ENCODE measurements at places on chromosomes 6 and 20.

DNA sequence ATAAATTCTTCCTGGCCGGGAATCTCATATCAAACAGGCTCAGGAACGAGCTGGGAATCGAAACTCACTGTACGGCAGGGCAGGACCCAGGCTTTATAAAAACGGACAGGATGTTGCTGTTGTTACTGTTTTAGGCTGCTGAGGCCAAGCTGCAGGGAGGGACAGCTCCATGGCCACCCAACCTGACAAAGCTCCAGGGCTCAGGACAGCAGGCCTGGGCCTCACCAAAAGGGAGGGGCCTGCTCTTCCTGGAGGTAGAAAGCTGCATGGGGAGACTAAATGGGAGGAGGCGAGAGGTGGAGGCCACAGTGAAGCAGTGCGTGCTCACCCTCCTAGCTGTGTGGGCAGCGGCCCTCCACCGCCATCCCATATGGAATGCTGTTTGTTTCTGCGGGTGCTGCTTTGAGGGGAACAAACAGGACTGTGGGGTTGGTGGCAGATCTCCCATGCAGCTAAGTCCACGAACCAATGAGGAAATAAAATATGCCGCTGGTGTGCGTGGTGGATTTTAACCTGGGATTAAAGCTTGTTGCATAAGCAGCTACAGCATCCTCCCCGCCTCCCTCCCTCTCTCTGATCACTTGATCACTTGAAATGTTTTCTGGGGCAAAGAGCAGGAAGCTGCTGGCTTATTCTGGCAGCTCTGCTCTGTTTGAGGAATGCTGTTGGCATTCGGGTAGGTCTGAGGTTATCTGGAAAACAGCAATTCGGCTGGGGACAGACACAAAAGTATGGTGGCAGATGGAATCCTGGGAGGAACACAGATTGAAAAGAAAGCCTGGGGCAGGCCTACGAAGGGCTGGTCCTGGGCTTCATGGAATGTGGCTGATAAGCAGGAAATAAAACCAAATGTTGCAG, 2.4 kb upstream of the ZMYND8 start:
- DNase-seq: no peak

- no peak for DNase-seq
Observed at GRCh38 chr6:152338335-152339125, 298.6 kb downstream of the SYNE1 start.

- no peak for DNase-seq
Observed at GRCh38 chr6:105591053-105591452, 188.2 kb upstream of the PREP start.

- no peak for DNase-seq
Observed at GRCh38 chr6:44224029-44224964, 902 bp downstream of the SLC29A1 start.

DNA sequence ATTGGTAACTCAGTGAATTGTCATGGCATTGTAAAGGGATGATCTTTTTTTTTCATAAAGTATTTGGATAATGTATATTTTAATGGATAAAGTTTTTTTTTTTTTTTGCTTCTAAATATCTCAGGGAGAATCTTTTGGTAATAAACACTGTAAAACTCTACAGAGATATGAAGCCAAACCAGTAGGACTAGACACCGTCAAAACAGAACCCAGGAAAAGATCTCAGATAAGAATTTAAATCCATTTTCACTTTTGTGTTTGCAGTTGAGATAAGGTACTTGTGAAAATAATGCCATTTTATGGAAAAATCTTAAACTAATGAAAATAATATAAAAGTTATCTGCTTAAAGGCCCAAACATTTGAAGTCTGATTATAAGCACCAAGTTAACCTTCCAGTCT, 27.0 kb downstream of the FAM83B start:
- no peak for DNase-seq

GRCh38 chr6:39923394-39923793, 10.9 kb downstream of the MOCS1 start:
- DNase-seq: no peak

GRCh38 chr20:59175002-59175401, 11.4 kb downstream of the ZNF831 start:
- DNase-seq: no peak

DNA sequence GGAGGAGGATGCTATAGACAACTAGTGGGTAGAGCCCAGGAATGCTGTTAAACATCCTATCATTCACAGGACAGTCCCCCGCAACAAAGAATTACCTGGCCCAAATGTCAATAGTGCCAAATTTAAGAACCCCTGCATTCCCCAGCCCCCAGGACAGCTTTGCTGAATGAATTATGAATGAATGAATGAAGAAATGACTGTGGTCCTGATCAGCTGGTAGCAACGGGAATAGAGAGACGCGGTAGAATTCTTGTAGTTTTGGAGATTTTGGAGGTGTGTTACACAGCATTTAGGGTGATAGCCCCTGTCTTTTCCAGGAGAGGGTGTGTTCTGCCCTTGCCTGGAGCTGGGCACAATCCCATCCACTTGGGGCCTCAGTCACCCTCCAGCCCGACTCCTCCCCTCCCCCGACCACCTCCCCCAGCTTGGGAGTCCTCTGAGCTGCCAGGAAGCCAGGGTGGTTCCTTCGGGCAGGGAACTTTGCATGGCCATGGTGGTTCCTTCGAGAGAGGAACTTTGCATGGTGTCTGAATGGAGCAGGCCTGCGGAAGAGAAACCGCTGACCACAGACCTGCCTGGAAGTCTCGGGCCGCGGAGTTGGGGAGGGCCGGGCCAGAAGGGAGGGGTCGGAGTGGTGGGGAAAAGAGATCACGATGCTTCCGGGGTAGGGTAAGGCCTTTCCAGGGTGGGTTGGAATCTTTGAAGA, 1.0 kb upstream of the HCK start:
- DNase-seq: no peak

DNA sequence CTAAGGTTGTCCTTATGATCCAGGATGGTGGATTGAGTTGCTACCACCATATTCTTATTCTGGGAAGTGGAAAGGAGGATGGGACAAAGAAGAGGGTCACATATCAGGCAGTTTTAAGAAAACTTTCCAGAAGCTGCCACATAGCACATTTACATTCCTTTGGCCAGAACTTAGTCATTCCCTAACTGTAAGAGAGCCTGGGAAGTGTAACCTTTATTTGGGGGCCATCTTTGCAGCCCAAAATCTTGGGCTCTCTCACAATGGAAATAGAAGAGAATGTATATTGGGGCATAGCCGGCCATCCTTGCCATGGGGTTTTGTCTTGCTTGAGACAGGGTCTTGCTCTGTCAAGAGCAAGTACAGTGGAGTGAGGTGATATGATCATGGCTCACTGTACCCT, 8.4 kb downstream of the ZNF341 start:
- no peak for DNase-seq

DNA sequence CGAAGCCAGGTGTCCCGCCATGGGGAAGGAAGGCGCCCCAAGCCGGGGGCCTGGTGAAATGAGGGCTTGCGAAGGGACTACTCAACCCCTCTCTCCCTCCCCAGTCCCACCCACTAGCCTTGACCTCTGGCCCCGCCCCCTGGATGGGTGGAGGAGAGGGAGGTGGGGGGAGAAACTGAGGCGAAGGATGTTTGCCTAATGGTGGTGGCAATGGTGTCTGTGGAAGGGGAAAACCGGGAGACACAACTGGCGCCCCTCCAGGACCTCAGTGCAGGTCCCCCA, at the start of gene POU5F1:
Gene POU5F1 (minus strand): TSS at position 83 of the 282 bp plus-strand sequence. CDS start 62 bp downstream, at position 21.
- no peak for DNase-seq

DNA sequence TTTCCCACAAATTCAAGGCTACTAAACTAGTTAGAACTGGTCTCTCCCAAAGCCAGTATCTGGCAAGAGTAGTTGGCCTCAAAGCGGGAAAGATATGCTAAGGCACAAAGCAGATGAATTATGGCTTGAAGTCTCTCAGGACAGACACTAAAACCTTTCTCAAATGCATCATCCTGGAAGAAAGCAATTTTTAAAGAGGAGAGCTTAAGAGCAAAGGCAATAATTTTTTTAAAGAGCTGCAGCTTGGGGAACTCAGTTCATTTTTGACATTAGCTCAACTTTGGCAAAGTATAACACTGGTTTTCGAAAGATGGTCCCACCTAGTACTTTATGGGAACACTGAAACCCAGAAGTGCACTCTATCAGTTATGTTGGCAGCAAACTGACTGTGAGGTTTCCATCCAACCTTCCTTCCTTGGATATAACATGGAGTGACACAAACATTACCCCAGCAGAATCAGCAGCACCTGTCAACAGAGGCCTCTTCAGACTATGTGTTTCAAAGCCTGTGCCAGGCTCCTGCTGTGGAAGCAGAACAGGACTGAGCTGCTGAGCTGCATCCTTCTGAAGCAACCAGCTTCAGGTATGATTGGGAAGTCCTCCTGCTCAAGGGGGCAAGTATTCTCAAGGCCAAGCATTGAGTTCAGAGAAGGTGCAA, 852.3 kb upstream of the HS3ST5 start:
- no peak for DNase-seq

- no peak for DNase-seq
Observed at GRCh38 chr6:165662749-165663376, at the start of gene PDE10A. Gene PDE10A (minus strand): TSS chr6:165663241. CDS start chr6:165662811, 430 bp downstream.

DNA sequence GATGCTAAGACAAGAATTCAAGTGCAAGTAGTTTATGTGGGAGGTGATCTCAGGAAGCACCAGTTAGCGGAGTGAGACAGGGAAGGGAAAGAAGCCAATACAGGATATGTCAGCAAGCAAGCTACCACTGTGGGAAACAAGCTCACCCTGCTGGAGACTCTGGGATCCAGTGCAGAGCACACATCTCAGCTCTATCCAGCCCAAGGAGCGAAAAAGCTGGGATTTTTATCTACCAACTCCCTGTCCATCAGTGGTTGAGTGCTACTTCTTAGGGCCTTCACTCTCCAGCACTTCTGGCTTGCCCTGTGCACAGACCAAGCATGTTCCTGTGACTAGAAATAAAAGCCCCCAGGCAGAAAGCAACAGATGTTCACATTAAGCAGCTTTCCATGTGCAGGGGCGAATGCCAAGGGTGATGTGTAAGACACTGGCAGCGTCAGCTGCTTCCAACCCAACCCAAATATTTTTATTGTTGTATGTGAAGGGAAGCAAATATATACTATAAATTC, 10.8 kb upstream of the RNF24 start:
- DNase-seq: no peak

- no peak for DNase-seq
Observed at GRCh38 chr6:12010635-12011275, 1.4 kb upstream of the HIVEP1 start.

DNA sequence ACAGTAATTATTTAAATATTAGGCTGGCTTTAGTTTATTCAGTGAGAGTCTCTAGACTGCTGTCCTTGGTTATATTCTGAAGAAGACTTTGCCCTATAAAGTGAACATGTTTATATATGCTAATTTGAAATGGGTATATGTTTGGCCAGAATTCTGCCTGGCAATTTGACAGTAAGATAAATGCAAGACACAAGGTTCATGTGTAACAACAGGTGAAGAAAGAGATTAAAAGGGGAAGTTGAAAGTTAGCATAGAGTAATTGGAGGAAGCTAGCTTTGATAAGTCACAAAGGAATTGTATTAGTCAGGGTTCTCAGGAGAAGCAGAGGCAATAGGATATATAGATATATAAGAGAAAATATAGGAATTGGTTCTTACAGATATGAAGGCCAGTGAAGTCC, 191.4 kb downstream of the CENPW start:
- no peak for DNase-seq

DNA sequence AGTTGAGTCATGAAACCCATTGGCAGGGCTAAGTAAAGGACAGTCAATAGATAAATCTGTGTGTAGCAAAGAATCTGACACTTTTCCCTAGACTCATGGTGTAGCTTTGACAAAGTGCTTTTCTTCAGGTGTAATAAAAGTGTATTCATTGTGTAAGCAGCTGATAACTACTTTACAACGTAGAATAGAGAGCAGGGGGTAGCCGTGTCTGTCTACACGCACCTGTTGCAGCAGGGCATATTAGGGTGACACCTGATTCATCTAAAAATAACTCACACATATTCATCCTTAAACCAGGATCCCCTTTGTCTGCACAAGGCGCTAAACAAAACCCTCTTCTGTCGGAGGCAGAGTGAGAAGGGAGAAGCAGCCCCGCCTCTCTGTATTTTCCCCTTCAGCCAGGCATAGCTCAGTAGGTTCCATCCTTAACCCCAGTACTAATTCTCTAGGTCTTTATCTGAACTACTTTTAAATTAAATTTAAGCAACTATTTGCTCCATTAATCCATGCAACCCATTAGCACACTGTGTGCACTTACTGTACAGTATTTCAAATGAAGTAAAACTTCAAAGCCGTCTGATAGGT, 306.7 kb upstream of the SASH1 start:
- DNase-seq: no peak

GRCh38 chr6:140047321-140047720, 672.9 kb upstream of the CITED2 start:
- no peak for DNase-seq

- DNase-seq: no peak
Observed at GRCh38 chr6:36150283-36150682, 20.0 kb downstream of the MAPK13 start.

DNA sequence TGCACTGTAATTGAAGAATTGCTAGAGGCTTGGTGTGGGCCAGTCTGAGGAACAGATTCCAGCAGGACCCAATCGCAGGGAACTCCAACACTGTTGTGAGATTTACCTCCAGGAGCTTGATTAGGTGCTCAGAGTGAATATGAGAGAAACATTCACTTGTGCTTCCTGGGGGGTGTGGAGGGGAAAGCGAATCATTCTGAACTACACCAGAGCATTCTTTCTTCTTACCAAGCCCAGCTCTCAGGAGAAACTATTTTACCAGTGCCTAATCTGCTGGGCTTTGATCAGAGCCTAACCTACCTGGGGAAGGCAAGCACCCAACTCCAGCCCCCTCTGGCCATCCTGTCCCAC, 7.4 kb upstream of the SIRPB1 start:
- no peak for DNase-seq

- DNase-seq: no peak
Observed at GRCh38 chr20:40196846-40197436, 492.1 kb downstream of the MAFB start.

- no peak for DNase-seq
Observed at GRCh38 chr6:18390476-18390875, 3.3 kb downstream of the RNF144B start.

GRCh38 chr20:63112491-63113219, 103.3 kb downstream of the YTHDF1 start:
- no peak for DNase-seq

- DNase-seq: no peak
Observed at GRCh38 chr20:57283860-57284259, 17.4 kb upstream of the BMP7 start.

GRCh38 chr6:40249935-40250334, 315.7 kb upstream of the MOCS1 start:
- DNase-seq: no peak

DNA sequence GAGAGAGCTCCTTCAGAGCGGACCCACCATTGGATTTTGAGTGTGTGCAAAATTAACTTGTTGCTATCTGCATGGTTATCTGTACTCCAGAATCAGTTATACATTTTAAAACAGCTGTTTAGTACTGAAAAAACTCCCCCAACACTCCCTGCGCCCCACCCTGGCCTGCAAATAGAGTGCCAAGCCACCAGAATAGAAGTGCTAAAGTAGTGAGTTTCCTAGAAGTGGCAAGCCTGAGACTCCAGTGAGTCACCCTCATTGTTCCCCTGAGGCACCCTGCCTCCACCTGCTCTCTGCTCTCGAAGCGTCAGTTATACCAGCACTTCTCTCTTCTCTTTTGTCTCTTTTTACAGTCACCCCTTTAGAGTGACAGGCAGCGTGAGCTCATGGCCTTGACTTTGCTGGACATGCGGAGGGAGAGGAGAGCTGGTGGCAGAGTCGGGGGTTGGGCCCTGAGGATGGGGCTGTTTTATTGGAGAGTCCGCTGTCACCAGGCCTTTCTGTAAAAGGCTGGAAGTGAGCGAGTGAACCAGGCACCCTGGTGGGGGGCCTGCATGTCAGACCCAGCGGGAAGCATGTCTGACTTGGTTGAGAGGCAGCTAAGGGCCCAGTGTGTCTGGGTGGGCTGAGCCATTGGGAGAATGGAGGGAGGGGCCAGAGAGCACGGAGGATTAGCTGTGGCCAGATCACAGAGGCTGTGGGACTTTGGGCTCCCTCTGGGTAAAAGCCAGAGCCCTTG, 10.4 kb downstream of the IGF2R start:
- no peak for DNase-seq

Measured in cortex of kidney (tissue), 1 donor.